Stimulated activated CD4-positive, alpha-beta T cell treated with anti-CD3 and anti-CD28 coated beads, Interleukin-15, amount 100 ng/mL, for 1 hour (primary cell): ENCODE measurements at places on chromosomes 5 and 9.

DNA sequence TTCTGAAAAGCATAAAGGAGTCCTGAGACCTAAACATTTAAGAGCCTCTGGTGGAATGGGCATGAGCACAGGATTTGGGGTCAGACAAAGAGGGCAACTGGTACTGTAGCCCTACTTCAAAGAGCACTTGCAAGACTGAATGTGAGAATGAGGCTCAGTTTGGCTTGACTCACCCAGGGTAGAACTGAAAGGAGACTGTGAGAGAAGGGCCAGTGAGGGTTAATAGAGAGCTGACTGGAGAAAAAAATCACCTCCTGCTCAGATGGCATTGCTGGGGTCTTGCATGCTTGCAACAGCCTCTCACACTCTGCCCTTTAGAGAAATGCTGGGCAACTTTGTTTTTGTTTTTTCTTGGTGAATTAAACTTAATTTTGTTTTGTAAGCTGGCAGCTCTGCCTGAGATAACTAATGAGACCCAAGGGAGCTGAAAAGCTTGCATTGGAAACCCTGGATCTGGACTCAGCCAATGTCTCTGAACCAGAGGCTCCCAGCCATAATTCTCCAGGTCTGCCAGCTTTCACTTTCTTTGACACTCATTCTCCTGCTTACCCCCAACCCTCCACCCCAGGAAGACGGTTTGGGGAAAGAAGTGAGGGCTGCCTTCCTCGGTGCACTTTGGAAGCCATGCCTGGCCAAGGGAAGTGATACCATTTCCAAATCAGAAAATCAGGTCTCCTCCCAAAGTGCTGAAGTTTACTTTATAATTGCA is 161.1 kb upstream of the PANK3 start:
- DNase-seq, result no peak

- no peak for DNase-seq
These were observed 17.3 kb upstream of the RUFY1 start for GRCh38 chr5:179533024-179533423.

GRCh38 chr9:136684339-136684738 is 2.9 kb downstream of the AGPAT2 start:
- no peak for DNase-seq

- DNase-seq, result no peak
These were observed 1055.7 kb downstream of the PTPRD start for GRCh38 chr9:9556865-9557803.

DNA sequence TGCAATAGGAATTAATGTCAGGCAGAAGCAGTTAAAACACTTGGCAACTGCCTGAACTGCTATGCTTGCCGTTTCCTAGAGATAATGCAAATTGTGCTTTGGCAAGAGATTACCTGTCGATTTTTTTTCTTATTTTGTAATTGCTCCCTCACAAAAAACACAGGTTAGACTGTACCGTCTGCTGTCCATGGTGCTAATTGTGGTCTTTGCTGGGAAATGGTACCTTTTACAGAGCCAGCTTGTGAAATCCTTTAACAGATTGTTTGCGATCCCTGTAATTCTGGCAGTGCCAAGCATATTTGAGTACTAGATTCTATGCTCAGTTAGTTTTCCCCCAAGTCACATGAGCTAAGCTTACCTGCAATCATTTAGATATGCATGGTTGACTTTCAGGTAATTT is 2125.8 kb upstream of the WWC1 start:
- DNase-seq, result no peak

GRCh38 chr5:90612919-90613318 is 54.3 kb downstream of the ADGRV1 start:
- DNase-seq, result no peak

GRCh38 chr5:88251048-88251711 is 17.5 kb downstream of the TMEM161B start:
- no peak for DNase-seq

DNA sequence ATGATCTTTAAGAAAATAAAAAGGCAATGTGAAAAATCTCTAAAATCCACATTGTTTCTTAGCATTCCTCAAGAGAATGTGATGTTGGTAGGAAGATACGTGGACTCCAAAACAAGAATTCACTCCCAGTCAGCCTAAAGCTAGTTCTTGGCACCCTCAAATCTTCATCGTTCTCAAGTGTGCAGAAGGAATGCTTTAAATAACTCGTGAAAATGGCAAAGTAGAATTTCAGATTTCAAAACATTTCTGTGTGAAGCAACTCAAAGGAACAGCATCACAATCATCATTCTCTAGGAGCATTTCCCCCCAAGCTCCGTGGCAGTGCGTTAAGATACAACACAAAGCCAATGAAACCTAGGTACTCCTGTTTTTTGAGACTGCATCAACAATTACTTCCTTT is 185.1 kb upstream of the DMAC1 start:
- no peak for DNase-seq

GRCh38 chr5:98248949-98249348 is 524.5 kb upstream of the RGMB start:
- no peak for DNase-seq

- DNase-seq, result no peak
These were observed 30.0 kb downstream of the GFPT2 start for GRCh38 chr5:180323160-180323559.

DNA sequence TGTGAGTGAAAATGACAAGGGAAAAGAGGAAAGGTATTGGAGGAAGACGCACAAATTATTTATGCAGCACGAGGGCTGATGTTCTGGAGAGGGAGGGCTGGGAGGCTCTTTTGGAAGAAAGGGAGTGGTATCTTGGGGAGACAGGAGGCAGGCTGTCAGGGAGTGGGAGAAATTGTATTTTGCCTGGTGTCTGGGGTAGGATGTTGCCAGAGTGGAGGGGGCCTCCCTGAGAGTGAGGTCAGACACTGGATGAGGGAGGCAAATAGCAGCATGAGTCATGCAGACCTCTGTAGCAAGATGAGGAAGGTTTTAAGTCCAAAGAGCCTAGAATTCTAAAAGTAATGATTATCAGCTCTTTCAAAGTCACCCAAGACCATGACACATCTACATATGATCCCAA is 158.0 kb downstream of the DMRT2 start:
- no peak for DNase-seq

DNA sequence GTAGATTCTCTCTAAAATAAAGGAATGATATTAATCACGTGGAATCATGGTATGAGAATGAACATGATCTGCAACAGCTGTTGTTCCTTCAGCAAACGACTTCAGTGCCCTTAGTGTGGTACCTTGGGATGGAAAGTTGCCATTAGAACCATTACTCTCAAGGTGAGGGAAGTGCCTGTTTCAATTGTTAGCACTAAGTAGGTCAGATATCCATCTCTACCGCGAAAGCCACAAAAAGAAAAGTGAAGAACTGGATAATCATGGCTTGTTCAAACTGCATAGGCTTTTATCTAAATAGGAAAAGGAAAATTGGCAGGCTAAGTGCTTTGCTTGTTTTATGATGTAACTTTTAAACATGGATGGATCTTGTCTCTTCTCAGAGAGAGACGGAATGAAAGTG is 380.7 kb downstream of the MRPS30 start:
- DNase-seq, result no peak

DNA sequence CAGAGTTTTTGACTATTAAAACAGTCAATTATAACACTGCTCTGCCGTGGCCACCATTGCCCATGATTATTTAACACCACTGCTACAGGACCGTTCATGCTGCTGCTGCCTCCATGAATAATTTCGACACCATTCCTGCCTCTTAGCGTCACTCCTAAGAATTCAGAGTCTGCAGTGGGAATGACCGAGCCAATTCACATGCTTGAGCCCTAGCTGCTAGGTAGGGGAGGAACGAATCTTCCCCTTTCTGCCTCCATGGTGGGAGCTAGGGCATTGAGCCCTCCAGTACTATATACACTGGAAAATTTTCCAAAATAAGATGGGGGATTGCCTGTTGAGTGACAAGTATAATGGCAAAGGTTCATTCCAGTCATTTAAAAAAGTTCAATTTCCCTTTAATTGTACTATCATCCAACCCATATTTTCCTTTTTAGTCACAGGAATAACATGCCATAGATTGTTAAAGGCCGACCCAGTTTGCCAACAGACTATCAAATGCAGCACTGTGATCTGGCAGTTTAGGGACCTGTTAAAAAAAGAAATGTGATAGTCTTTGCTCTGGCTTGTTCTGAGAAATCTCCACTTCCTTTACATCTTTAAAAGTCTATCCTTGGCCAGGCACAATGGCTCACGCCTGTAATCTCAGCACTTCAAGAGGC is 13.5 kb upstream of the B4GALT1 start:
- DNase-seq, result no peak

GRCh38 chr5:156312897-156313694 is 13.9 kb upstream of the SGCD start:
- no peak for DNase-seq

DNA sequence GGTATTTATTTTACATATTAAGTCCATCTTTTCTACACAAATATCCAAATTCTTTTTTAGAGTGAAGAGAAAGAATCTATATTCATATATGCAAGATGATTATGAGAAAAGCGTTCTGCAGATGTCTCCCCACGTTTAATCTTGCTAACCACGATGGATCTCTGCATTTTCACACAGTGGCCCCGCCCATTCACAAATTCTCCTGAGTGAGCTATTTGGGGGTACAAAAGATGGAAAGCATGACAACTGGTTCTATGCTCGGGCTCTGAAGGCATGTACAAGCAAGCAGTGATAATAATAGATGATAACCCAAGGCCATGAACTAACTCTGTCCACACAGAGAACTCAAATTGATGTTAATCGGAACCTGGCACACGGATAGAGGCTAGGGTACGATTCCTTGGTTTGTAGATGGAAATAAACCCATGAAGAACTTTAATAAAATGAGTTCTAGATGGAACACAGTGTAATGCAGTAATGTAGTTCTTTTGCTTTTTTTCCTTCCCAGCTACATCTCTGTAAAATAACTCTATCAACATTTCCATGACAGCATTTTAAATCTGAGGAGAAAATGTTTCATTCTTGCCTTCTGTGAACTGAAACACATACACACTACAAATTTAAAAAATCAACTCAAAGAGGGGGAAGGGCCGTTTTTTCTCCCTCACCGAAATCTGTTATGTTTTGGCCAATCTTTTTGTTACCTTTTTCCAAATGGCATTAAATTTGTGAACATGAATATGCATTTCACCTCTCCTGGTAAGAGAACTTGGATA is 851.7 kb upstream of the DMAC1 start:
- no peak for DNase-seq

GRCh38 chr5:61279725-61280124 is 52.3 kb upstream of the ZSWIM6 start:
- DNase-seq, result no peak

DNA sequence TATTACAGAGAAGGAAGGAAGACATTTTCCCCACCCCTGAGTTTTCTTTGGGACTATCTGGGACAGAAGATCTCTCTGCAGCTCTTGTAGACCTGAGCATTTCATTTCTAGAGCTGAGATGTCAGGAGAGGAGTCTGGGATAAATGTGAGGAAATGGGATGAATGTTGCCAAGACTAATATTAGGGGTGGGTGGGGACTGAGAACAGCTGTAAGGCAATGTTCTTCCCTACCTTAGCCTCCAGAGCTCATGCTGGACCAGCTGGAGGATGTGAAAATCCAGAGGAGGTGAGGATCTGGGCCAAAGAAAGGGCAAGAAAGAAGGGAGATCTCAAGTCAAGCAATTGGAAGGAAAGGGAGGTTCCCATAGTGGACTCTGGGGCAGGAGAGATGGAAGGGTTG is 23.1 kb upstream of the FOXD1 start:
- DNase-seq, result no peak

- no peak for DNase-seq
These were observed 112.4 kb upstream of the SLC1A3 start for GRCh38 chr5:36494028-36494427.

DNA sequence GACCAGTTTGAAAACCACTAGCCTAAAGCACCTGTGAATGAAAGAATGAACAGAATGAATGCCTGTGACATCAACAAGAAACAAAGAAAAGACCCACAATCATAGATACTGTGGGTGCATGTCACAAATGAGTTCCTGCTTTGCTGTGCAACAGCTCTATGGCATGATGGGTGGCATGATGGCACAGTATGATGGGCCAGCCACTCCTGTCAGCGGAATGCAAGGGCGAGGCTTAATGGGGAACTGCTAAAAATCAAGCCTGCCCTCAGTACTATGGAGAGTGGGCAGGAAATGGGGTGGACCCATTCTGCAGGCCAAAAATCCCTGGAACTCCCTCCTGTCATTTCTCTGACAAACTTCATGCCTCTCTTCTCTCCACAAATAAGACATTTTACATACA is 89.0 kb downstream of the DCP2 start:
- DNase-seq, result no peak

GRCh38 chr9:21141427-21141882 is at the start of gene IFNW1:
Gene IFNW1, minus strand, starts transcription at chr9:21141832. Its CDS starts 262 bp downstream, at chr9:21141570.
- no peak for DNase-seq

DNA sequence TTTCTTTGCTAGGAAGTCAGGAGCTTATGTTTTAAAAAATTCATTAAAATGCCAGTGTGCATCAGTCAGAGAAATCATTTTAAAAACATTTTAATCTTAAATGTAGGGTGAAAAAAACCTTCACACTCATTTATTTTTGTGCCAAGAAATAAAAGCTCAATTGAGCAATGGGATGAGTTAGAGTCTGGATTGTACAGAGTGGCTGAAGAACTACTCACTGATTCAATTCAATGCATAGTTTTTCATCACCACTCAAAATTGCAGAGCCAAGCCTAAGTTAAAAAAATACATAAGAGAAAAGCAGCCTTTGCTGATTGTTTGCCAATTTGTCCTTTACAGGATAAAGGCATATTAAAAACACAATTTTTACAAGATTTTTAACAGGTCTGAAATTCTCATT is 168.2 kb upstream of the DMRTA1 start:
- no peak for DNase-seq

DNA sequence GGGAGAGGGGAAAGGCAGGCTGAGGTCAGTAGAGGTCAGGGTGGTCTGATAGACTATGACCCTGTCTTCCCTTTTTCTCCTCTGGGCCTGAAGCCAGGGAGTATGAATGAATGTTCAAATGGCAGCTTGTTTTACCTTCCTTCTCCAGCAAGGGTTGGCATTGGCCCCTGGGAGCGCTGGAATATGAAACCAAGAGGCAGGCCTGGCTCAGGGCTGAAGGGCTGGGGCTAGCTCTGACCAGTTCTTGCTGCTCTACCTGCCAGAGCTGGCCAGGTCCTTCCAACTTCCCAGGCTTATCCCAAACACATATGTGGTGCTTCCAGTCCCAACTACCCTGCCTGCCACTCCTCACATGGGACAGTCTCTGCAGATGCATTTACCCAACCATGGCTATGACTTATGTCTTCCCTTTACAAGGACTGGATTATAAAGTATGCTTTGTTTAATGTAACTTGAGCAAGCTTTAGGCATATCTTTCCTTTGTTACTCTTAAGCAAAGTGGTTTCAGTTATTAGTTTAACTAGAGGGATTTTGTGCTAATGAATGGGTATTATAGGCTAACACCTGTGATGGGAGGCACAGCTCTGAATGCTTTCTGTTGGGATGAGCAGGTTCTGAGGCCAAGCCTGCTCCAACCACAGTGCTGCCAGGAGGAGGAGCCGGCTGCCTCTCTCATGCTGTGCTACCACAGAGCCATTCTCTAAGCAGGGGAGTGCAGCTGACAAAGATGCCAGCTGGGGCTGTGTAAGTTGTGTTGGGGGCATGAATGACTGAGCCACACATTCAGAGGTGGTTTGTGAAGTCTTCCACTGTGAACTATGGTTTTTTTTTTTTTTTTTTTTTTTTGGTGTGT is 6.1 kb downstream of the CCNI2 start:
- no peak for DNase-seq
